ENCODE measurements at places on chromosomes 13 and 19.

- no peak for DNase-seq
Measured at GRCh38 chr19:38819231-38819920, 6.6 kb upstream of the LGALS4 start.

DNA sequence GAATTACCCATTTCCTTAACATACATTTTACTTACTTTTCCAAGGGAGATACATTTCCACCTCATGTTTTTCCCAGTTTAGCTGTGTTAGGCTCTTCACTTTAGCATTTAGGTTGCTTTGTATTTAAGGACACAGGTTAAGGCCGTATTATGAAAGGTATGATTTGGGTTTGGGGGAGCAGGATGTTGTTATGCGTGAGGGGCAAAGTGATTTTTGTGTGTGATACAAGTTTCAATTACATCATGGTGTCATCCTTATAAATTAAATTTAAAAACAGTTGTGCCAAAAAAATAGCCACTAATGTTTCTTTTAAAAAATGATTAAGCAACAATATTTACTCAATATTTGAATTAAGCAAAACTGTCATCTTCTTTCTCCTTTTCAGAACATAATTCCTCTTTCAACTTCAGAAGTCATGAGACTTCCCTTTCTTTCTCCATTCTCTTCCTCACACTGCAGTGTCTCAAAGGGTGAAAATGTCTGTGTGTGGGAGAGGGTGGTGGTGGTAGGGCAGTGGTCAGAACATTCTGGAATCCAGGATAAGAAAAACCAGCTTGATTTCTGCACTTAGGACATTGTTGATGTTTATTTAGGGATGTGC, 126.2 kb downstream of the KCNRG start:
- no peak for DNase-seq

GRCh38 chr19:572743-573518, 535 bp downstream of the BSG start:
- DNase-seq, result no peak

DNA sequence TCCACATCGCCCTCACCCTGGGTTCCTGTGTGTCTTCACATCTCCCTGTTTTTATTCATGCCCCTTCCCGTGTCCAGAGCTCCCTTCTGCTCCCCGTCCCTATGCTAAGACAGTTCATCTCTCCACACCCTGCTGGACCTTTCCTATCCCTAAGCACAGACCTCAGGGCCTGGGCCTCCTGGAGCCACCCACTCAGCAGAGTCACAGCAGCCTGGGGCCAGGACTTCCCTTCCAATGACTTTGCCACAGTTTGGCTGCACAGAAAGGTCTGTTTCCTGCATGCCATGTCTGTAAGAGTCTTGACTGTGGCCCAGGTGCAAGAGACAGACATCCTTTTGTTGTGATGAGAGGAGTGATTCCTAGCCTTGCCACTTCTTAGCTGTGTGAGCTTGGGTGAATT, 470.7 kb downstream of the TSHZ3 start:
- no peak for DNase-seq

DNA sequence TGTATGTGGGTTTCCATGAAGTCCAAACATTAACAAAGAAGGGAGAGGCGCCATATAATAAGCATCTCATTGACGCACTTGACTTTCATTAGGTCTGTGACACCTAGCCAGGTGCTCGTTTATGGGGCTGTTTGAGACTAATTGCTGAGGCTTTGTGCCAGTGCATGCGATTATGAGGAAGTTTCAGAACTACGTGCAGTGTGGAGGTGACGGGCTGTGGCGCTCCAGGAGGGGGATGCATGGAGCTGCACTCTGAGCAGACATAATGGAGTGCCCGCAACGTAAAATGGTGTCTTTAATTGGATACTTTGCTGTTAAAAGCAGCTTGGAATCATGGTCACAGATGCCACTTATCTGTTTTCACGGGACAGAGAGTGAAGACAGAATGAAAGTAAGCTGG, 223.2 kb downstream of the FGF9 start:
- no peak for DNase-seq

DNA sequence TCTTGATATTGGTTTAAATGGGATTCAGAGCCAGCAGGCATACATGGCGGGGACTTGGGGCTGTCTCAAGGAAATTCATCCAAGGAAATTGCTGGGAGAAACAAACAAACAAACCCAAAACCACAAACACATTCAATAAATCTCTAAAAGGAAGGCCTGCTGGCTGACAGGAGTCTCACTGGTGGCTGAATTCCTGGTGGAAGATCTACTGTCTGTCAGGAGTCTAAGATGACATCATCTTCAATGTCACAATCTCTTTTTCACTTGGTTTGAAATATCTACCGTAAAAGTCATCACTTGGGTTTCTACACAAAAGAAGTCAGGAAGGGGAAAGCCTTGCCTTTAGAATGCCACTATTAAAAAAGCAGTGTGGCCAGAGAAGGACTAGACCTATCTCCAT, 87.9 kb downstream of the KLF5 start:
- no peak for DNase-seq

- no peak for DNase-seq
Measured at GRCh38 chr19:16371540-16371986, 46.9 kb downstream of the KLF2 start.

GRCh38 chr13:105732806-105733529, 802.5 kb downstream of the EFNB2 start:
- no peak for DNase-seq

DNA sequence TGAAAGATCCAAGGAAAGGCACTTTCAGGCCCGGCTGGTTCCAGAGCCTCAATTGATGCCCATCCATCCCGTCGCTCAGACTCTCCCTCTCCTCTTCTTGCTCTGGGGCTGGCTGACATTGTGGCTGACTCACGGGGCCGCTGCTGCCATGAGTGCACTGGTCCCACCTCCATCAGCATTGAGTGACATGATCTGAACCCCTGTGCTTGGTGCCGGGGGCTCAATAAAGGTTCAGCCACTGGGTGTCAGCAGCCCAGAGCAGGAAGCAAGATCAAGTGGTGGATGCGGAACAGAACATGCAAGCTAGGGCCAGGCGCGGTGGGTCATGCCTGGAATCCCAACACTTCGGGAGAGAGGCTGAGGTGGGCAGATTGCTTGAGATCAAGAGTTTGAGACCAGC, 39.5 kb downstream of the COMP start:
- DNase-seq, result no peak

GRCh38 chr13:79880818-79881217, 399.9 kb downstream of the NDFIP2 start:
- DNase-seq, result no peak

GRCh38 chr19:30212574-30212973, 159.6 kb upstream of the ZNF536 start:
- DNase-seq, result no peak

GRCh38 chr19:15177269-15178116, 23.3 kb downstream of the NOTCH3 start:
- peak; percentile 66 for DNase-seq

DNA sequence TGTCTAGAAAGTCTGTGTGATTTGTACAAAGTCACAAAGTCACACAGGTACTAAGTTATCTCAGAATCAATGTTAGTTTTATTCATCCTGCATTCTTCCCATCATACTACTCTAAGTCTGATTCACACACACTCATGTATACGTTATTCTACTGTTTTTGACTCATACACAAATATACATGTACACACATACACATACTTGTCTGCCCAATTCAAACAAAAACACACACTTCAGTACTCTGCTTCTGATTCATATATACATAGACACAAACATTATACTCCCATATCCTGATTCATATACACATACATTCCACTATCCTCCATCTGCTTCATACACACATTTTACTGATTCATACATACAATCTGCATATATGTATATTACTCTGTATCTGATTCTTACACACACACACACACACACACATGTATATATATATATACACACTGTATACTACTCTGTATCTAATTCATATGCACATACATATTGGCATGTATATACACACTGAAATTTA, 69.3 kb downstream of the KLF12 start:
- DNase-seq, result no peak

- no peak for DNase-seq
Measured at GRCh38 chr19:31392464-31392863, 43.2 kb upstream of the TSHZ3 start.

DNA sequence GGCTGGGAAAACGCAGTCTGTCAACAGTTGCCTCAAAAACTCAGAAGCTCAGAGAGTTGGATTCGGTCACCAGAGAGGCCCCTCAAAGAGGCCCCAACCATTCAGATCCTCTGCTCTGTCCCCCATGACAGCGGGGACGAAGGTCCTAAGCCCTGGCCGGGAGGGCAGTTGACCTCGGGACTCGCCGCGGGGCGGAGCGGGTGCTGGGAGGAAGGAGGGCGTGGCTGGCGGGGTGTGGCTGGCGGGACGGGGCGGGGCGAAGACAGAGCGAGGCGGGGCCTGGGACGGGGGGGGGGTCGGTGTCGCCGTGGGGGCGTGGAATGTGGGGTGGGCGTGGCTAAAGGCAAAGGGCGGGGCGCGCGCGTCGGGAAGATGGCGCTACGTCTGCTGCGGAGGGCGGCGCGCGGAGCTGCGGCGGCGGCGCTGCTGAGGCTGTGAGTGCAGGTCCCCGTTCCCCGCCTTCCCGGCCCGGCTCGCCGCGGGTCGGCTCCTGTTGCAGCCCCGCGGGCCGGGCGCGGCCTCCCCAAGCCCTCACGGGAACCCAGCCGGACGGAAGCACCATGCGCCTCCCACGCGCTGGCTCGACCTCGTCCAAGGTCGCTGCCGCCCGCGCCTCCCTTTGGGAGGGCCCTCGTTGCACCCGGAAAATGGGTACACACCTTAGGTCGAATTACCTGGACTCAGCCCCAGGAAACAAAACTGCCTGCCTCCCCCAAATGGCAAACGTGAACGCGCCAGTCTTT, 105.2 kb downstream of the TM9SF2 start:
- peak; percentile 74 for DNase-seq

- DNase-seq, result no peak
Measured at GRCh38 chr13:111948281-111948680, 118.7 kb upstream of the SOX1 start.

DNA sequence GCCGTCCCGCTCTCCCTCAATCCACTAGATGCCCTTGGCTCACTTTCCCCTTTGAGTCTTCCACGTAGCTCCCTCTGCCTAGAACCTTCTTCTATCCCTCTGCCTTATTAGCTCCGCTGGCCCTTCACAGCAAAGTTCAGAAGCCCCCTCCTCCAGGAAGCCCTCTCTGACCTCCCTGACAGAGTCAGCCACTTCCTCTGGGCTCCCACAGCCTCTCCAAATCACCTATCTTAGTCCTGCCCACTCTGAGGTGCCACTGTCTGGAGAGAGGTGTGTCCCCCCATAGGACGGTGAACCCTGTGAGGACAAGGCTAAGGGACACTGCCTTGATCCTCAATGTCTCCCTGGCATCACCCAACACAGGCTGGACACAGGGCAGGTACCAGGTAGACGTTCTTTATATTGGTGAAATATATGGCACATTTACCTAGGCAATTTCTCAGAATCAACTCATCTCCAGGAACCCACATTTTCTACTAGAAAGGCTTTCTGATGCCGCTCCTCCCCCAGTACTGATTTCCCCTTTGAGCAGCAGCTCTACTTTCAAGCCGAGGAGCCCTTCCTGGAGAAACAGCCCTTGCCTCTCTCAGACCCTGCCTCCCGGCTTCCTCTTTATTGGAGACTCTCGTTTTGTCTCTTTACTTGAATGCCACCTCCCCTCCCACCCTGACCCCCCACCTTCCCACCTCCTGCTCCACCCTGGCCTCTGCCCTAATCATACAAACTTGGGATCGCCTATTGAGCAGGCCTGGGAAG, 3.4 kb upstream of the TGFB1 start:
- DNase-seq, result no peak

- DNase-seq, result no peak
Measured at GRCh38 chr19:16625163-16625958, 2.6 kb downstream of the MED26 start.

GRCh38 chr13:90455823-90456222, 891.7 kb upstream of the MIR17HG start:
- no peak for DNase-seq

DNA sequence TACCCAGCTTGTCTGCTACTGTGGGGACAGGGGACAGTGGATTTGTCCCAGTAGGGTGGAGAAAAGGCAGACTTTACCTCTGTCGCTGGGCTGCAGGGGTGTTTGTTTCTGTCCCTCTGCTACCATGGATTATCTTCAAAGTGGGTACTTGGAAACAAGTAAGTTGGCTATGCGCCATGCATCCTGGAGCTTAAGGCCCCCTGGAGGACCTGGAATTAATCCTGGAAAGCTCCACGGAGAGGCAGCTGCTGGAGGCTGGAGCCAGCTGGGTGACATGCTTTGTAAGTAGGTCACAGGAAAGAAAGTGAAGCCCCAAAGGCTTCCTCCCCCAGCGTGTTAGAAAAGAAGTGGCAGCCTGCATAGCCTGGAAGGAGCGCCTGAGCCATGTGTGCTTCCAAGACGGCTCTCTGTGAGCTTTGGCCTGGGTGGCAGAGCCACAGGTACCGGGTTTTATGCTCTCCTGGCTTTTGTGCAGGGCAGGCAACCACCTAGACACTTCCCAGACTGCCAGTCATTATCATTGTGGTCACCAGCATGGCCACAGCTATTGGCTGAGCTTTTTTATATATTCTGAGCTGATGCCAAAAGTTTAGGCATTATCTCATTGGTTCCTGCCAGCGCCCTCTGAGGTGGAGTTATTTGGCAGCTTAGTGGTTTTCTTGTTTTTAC, 9.5 kb downstream of the B3GLCT start:
- DNase-seq, result no peak

GRCh38 chr13:91464336-91464735, 65.9 kb downstream of the GPC5 start:
- no peak for DNase-seq

DNA sequence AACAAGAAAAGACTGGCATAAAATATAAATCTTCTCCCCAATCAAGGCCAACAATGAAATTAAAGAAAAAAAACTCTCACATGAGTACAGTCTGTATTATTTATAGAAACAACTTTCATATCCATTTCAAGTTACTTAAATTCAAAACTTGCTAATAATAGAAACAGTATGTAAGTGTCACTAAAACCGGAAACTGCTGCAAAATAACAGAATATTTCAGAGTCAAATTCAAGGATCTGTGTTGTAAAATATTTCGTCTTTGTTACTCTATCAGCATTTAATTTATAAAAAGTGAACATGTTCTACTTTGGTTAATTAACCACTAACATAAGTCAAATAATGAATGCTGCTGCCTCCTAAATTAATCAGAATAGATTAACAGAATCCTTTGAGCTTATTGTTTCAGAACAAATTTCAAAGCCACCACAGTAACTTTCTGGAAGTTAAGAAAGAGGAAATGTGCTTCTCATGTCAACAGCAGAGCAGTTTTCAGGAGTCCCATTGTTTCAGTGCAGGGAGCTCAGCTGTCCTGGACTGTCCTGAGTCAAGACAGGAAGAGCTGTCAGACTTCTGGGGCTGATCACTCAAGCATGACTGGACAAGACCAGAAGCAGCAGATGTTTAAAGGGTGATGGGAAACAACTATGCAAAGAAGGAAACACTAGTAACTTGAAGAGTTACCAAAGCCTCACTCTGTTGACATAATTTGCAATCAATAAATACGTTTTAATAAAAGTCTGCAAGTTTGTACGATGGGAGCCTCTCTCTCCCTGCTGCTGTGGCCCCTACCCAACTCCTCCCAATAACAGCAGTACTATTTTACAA, 76.9 kb downstream of the FOXO1 start:
- peak; percentile 35 for DNase-seq

- DNase-seq, result peak; percentile 51
Measured at GRCh38 chr19:35352448-35353304, 5.0 kb downstream of the FFAR1 start.
